Stomach (tissue), 19 donors: ENCODE measurements at places on chromosomes 7 and 10. TPM values are rescaled to one million over a fixed set of nuclear protein-coding genes. Genes with fewer than 3 reads are reported as not detected.

DNA sequence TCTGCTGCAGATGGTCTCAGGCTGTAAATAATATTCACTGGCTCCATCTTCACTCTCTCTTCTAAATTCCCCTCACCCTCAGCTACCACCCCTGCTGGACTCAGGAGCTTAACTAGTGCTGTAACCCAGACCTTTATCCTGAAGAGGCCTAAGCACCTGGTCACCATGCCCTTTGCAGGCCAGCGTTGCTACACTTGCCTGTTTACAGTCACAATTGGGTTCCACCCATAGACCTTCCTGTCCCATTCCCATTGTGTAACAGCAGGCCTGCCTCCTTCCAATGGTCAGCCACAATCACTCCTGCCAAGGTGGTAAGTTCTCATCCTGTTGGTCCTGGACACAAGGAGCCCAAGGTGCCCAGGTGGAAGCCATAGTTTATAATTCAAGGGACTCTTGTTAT is 85.9 kb upstream of the IFRD1 start:
- no peak for DNase-seq

DNA sequence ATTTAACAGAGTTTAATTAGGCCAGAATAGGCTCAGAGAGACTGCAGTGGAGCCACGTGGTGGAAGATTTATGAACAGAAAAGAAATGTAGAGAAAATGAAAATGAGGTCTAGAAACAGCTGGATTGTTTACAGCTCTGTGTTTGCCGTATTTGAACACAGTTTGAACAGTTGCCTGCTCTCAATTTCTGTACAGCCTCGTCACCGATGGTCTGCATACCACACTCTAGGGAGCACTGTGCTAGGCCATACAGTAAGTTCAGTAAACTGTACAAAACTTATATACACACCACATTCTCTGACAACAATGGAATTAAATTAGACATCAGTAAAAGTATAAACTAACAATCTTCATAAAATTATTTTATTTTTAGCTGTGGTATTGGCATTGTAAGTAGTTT is 11.1 kb upstream of the CYP2E1 start:
- DNase-seq, result no peak

The ITGB8 gene
- 5.4 TPM for total RNA-seq

The GPER1 gene
- total RNA-seq, result 2.9 TPM
